ENCODE measurements at places on chromosomes 1 and 21. TPM values are rescaled to one million over a fixed set of nuclear protein-coding genes. Genes with fewer than 3 reads are reported as not detected.

GRCh38 chr21:39673736-39674135, 61.0 kb downstream of the B3GALT5 start:
- DNase-seq, result peak; percentile 62
- no peaks in the 10 kb centered on the region for H3K27me3 ChIP-seq
- H3K4me3 ChIP-seq, result no peak overlapping the region
- no peaks in the 10 kb centered on the region for H3K36me3 ChIP-seq
- H3K27ac ChIP-seq, result peak overlapping the region; percentile 20
- peaks cover 40% of the 10 kb centered on the region for H3K4me1 ChIP-seq

- no peaks in the 10 kb centered on the region for H3K36me3 ChIP-seq
- peaks cover 3% of the 10 kb centered on the region for H3K4me1 ChIP-seq
- no peak overlapping the region for H3K27ac ChIP-seq
- H3K4me3 ChIP-seq, result no peak overlapping the region
These were observed 741.0 kb upstream of the NCAM2 start for GRCh38 chr21:20257052-20257740.

- DNase-seq, result peak; percentile 1
- no peaks in the 10 kb centered on the region for H3K27me3 ChIP-seq
- no peaks in the 10 kb centered on the region for H3K4me1 ChIP-seq
- H3K4me3 ChIP-seq, result no peak overlapping the region
These were observed 635.1 kb downstream of the PTPRC start for GRCh38 chr1:199273837-199274379.

DNA sequence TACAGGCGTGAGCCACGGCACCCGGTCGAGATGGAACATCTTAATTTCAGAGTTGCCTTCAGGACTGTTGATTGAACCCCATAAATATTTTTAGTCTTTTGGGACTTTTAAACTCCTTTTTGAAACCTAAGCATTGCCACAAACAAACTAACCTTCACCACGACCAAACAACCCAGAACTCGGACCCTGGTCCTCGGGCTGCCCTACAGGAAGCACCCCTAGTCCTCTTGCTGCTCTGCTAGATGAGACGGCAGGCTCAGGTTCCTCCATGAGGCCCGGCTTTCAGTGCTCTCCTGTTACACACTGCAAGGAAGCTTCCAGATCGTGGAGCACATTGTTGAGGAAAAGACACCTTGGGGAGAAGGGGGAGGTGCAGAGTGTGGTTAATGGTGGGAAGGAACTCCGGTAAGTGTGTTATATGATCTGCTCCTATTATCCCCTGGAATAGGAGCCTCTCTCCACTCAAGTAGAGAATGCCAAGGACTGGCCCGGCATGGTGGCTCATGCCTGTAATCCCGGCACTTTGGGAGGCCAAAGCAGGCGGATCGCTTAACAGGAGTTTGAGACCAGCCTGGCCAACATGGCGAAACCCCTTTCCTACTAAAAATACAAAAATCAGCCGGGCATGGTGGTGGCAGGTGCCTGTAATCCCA, 5.7 kb downstream of the EPHX1 start:
- no peaks in the 10 kb centered on the region for H3K36me3 ChIP-seq
- no peak overlapping the region for H3K4me3 ChIP-seq
- H3K27ac ChIP-seq, result no peak overlapping the region
- no peak for DNase-seq
- H3K4me1 ChIP-seq, result peaks cover 16% of the 10 kb centered on the region
- H3K27me3 ChIP-seq, result no peaks in the 10 kb centered on the region

DNA sequence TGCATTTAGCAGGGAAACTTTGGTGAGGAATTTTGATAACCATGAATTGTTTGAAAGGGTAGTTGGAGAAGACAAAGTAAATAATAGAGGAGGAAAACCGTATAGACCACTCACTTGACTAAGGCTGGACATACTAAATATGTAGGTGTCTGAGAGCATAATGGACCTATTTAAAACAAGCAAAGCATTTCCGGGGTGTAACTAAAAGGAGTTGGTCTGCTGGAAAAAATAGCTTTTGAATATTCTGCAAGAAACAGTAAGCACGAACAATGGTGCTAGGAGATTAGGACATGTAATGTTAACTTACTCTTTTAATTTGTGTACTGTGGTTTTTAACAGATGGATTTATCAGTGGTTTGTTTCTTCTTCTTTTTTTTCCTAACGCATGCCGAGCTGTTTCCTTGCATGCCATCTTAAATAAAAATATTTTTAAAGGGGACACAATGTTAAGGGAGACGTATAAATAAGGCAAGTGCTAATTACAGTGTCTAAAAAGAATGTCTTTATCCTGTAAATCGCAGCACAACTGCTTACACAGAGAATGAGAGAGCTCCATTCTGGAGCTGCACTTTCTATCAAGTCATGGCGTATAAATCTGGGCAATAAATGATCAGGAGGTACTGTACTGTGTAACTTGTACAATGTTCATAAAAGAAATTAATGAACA, 492.1 kb downstream of the LMO4 start:
- no peak for DNase-seq
- H3K4me1 ChIP-seq, result no peaks in the 10 kb centered on the region
- H3K36me3 ChIP-seq, result no peaks in the 10 kb centered on the region
- H3K27me3 ChIP-seq, result no peaks in the 10 kb centered on the region
- no peak overlapping the region for H3K27ac ChIP-seq

GRCh38 chr1:194476872-194477271, 1290.5 kb upstream of the B3GALT2 start:
- no peaks in the 10 kb centered on the region for H3K36me3 ChIP-seq
- no peak overlapping the region for H3K4me3 ChIP-seq
- no peaks in the 10 kb centered on the region for H3K4me1 ChIP-seq
- H3K27ac ChIP-seq, result no peak overlapping the region
- no peak for DNase-seq
- no peaks in the 10 kb centered on the region for H3K27me3 ChIP-seq

DNA sequence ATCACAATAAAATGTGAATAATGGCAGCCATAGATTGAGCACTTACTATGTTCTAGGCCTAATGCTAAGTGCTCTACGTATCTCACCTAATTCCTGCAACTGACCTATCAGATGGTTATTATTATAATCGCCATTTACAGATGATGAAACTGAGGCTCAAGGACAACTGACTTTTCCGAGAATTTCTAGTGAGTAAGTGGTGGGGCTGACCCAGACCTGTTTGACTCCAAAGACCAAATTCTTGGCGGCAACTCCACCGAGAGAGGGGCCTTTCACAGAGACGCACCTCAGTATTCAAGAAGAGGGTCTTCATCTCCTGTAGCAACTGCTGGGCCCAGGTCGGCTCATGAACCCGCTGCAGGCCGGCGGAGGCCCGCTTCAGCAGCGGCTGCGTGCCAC, 573 bp downstream of the TMEM234 start:
- H3K4me1 ChIP-seq, result peaks cover 4% of the 10 kb centered on the region
- no peak for DNase-seq
- H3K27me3 ChIP-seq, result no peaks in the 10 kb centered on the region
- peak overlapping the region; percentile 68 for H3K4me3 ChIP-seq
- peaks cover 40% of the 10 kb centered on the region for H3K36me3 ChIP-seq

- no peak for DNase-seq
- no peaks in the 10 kb centered on the region for H3K27me3 ChIP-seq
- H3K4me1 ChIP-seq, result no peaks in the 10 kb centered on the region
- H3K4me3 ChIP-seq, result no peak overlapping the region
These were observed 91.5 kb downstream of the ST6GALNAC5 start for GRCh38 chr1:76958828-76959227.

Gene PGLYRP3
- polyA plus RNA-seq, result not detected

DNA sequence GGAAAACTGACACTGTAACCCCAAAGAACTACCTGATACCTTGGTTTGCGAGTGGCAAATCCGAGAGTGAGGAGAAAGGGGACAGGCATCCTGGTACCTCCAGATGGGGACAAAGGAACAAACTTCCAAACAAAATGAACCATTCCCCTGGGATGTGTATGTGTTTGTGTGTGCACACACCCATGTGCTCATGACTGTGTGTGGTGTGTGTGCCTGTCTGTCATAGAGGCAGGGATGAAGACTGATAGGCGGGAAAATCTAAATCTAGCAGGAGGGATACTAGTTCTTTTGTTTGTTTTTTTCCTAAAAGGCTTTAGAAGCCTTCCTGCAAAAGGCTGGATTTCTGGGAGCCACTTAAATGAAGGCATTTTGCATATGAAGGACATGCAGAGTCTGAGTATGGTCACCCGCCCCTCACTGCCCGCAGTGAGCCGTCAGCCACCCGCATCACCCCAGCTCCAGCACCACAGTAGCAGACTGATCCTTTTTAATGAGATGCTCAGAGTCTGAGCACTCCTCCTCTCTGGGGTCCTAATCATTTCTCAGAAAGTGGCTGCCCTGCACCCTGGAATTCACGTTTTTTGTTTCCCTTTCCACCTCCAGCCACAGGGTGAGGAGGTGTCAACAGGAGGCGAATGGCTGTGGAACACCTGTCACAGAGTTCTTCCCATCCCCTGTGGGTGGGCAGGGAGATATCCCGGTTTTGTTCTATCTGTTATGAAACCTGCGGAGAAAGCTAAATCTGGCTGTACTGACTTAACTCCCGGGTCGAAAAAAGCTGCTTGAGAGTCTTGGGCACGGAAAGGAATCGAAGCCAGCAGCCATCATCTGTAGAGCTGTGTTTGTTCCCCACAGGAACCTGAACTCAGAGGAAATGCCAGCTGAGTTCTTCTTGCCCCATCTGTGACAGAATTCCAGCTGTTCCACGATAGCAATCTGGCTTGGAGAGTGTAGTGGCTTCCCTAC, 34.9 kb downstream of the UTP25 start:
- H3K36me3 ChIP-seq, result no peaks in the 10 kb centered on the region
- H3K4me3 ChIP-seq, result no peak overlapping the region
- no peaks in the 10 kb centered on the region for H3K27me3 ChIP-seq
- H3K4me1 ChIP-seq, result no peaks in the 10 kb centered on the region
- DNase-seq, result no peak

GRCh38 chr1:199018471-199019135, 379.8 kb downstream of the PTPRC start:
- no peak overlapping the region for H3K27ac ChIP-seq
- H3K27me3 ChIP-seq, result no peaks in the 10 kb centered on the region
- DNase-seq, result no peak
- H3K4me3 ChIP-seq, result no peak overlapping the region
- no peaks in the 10 kb centered on the region for H3K4me1 ChIP-seq

DNA sequence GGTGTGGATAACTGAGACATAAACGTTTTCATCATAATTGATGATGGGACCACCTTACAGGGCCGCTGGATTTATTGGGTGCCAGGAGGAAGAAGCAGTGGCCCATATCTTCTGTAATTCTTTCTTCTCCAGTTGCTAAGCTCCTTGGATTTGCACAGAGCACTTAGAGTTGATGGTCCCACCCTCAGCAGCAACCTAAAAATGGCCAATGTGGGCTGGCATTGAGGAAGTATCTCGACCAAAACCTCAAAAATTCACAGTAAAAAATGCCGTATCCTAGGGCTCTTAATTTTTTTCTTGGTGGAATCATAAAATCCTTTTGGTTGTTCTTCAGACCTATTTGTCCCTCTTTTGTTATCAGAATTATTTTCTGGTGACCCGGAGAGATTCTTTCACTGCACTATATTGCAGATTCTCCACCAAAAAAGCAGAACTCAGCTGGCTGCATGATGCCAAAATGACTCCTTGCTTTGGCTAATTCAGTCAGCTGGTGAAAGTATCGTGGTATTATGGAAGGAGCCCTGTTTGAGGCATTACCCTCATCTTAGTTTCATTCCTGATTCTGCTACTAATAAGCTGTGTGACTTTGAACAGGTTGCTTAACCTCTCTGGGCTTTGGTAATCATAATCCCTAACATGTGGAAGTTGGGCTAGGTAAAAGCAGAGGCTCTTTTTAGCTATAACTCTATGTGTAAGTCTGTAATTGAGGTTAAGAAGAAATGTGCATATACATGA, 27.6 kb downstream of the KIRREL1 start:
- no peak for DNase-seq
- H3K4me3 ChIP-seq, result no peak overlapping the region
- peaks cover 3% of the 10 kb centered on the region for H3K27me3 ChIP-seq
- H3K27ac ChIP-seq, result peak overlapping the region; percentile 86

- peak overlapping the region; percentile 98 for H3K27ac ChIP-seq
- no peaks in the 10 kb centered on the region for H3K27me3 ChIP-seq
- peak overlapping the region; percentile 43 for H3K4me3 ChIP-seq
- peak; percentile 53 for DNase-seq
- no peaks in the 10 kb centered on the region for H3K4me1 ChIP-seq
These were observed 1.4 kb upstream of the SKI start for GRCh38 chr1:2226525-2227345.

DNA sequence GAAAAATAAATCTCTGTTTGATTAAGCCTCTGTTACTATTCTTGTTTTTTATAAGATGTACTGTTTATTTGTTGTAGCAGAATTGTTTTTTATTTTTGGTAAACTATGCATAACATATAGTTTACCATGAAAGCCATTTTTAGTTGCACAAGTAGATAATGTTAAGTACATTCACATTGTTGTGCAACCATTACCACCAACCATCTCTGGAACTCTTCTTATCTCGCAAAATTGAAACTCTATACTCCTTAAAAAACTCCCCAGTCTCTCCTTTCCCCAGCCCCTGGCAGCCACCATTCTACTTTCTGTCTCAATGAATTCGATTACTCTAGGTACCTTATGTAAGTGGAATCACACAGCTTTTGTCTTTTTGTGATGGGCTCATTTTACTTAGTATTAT, 27.4 kb upstream of the UHMK1 start:
- no peaks in the 10 kb centered on the region for H3K36me3 ChIP-seq
- H3K27me3 ChIP-seq, result no peaks in the 10 kb centered on the region
- no peak for DNase-seq
- H3K4me3 ChIP-seq, result no peak overlapping the region
- H3K4me1 ChIP-seq, result no peaks in the 10 kb centered on the region

Gene UBXN11
- 1.1 TPM for polyA plus RNA-seq

Gene FMOD
- polyA plus RNA-seq, result 5.4 TPM

GRCh38 chr1:80218112-80218511, 1211.6 kb upstream of the ADGRL4 start:
- H3K27me3 ChIP-seq, result no peaks in the 10 kb centered on the region
- H3K36me3 ChIP-seq, result no peaks in the 10 kb centered on the region
- no peak overlapping the region for H3K27ac ChIP-seq
- peaks cover 4% of the 10 kb centered on the region for H3K4me1 ChIP-seq
- H3K4me3 ChIP-seq, result no peak overlapping the region

Measured in small intestine (tissue), 16 donors.